ENCODE measurements at places on chromosomes 7 and 10.
A peak's percentile ranks its signal among the peaks of the same experiment; 100 is the strongest.

- no peak for DNase-seq
Measured at GRCh38 chr7:143494622-143495021, 16.9 kb downstream of the TAS2R41 start.

- DNase-seq: peak; percentile 49
Measured at GRCh38 chr10:44974628-44975430, 3.8 kb downstream of the DEPP1 start.

GRCh38 chr7:28112883-28113540, 67.6 kb downstream of the JAZF1 start:
- peak; percentile 92 for DNase-seq

- DNase-seq: no peak
Measured at GRCh38 chr10:27413387-27413786, 90.7 kb upstream of the RAB18 start.

DNA sequence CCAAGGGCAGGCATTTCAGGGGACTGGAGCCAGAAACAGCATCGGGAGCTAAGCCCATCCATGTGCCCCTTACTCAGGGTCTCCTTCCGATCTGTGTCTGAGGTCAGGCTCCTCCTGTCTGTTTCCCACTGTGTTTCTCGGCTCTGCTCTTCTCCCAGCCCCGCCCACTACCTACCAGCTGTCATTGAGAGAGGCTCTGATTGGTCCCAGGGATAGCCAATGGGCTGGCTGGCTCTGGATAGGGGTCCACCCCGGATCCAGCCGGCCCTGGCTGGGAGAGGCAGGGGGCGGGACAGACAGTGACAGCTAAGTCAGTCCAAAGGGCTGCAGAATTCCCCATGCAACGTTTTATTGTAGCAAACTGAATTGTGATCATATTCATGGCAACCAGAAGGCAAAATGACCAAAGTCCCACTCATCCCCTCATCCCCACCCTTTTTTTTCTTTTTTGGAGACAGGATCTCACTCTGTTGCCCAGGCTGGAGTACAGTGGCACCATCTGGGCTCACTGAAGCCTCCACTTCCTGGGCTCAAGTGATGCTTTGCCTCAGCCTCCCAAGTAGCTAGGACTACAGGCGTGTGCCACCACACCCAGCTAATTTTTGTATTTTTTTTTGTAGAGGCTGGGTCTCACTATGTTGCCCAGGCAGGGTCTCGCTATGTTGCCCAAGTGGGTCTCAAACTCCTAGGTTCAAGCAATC, 76.3 kb downstream of the CLIP2 start:
- peak; percentile 61 for DNase-seq

DNA sequence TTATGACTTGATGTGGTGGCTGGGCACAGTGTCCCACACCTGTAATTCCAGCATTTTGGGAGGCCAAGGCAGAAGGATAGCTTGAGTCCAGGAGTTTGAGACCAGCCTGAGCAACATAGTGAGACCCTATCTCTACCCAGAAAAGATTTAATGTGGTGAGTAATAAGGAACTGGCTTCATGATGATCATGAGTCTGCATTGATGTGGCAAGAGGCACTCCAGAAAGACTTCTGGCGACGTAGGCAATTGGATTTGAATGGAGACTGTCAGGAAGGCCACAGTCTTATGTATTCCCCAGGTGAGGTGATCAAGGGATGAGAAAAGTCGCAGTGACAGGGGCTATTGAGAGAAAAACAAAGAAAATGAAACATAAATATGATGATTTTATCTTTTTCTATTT, 138.0 kb downstream of the CACNB2 start:
- peak; percentile 35 for DNase-seq

DNA sequence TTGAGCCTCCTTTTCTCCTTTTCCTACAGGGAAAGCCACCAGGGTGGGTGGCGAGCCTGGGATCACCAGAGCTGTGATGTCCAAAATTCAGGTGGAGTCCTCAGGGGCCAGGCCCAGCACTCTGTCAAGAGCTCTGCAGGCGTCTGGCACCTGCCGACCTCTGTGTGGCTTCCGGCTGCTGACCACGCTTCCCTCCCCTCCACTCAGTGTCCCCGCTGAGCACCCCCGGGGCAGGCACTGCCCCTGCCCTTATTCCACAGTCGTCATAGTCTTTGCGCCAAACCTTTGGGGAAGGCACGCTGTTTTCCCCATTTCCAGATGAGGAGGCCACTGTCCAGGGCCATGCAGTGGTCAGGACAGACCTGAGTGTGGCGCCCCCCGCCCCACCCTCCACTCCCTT, 7.5 kb downstream of the MTG1 start:
- no peak for DNase-seq

DNA sequence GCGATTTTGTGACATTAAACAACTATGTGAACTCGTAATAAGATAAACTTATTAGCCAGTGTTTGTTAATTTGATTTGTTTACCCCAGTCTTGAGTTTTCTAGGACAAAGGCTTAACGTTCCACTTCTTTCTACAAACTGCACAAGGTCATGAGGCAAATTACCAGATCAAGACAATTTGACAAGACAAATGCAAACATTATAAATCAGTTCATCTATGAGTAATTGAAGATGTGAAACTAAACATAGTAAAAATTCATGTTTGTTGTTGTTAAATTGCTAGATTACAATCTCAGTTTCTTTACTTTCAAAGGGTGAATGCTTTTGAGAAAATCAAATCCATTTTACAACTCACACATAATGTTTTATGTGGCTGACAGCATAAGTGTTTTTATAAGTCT, 13.4 kb upstream of the ZNF804B start:
- DNase-seq: no peak

- peak; percentile 86 for DNase-seq
Measured at GRCh38 chr10:91700788-91701444, 68.0 kb upstream of the PPP1R3C start.

DNA sequence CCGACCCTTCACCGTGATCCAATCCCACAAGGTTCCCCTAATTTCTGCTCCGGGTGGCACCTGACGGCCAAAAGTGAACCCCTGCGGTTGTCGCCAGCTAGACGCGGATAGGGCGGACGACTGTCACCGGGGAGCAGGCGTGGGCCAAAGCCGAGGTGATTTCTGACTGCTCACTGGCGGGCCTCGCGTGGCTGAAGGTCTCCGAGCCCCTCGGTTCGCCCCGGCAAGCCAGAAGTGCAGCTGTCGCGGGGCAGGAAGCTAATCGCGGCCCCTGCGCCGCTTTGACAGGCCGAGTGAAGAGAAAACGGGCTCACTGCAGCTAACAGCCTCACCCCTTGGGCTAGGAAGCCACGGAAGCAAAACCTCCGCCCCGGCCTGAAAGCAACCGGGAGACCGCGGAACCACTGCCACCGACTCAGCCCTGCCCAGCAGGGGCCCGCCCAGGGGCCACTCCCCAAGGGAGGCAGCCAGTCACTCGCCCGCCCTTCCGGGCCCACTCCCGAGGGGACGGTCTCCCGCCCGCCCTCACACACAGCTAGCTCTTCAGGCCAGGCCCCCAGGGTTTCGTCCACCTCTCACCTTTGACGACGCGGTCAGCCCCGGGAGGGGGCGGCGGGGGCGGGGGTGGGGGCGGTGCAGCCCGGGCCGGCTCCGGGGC, 469 bp downstream of the PPP3CB start:
- peak; percentile 86 for DNase-seq

GRCh38 chr7:17989546-17989945, 38.1 kb downstream of the PRPS1L1 start:
- DNase-seq: peak; percentile 50

DNA sequence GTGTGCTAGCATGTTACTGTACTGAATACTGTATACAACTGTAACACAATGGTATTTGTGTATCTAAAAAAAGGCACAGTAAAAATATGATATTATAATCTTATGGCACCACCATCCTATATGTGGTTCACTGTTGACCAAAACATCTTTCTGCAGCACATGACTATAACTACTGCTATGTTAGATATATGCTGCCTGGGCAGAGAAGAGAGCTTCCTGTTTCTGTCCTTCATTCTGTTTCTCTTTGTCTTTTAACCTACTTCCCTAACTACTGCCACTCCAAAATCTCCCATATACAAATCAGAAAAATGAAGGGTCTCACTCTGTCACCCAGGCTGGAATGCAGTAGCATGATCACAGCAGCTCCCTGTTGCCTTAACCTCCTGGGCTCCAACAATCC, 8.8 kb upstream of the FGL2 start:
- no peak for DNase-seq

- DNase-seq: no peak
Measured at GRCh38 chr10:49397036-49397999, 1.4 kb upstream of the DRGX start.

DNA sequence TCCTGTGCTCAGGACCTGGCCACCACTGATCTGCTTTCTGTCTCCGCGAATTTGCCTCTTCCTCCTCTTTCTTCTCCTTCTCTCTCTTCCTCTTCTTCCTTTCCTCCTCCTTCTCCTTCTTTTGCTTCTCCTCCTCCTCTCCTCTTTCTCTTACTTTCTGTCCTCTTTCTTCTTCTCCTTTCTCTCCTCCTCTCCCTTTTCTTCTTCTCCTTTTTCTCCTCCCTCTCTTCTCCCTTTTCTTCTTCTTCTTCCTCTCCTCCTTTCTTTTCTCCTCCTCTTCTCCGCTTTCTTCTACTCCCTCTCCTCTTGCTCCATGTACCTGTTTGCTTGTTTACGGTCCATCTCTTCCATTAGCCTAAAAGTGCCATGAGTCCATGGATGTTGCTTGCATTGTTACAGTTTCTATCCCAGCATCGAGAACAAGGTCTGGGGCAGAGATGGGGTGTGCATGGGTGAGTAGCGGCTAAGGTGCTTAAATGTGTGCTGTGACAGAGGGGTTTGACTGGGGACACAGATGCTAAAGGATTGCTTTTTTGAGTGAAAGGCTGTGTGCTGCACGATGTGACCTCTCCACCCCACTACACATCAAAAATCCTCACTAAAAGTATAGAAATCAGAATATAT, 7.7 kb downstream of the SH2D4B start:
- no peak for DNase-seq

DNA sequence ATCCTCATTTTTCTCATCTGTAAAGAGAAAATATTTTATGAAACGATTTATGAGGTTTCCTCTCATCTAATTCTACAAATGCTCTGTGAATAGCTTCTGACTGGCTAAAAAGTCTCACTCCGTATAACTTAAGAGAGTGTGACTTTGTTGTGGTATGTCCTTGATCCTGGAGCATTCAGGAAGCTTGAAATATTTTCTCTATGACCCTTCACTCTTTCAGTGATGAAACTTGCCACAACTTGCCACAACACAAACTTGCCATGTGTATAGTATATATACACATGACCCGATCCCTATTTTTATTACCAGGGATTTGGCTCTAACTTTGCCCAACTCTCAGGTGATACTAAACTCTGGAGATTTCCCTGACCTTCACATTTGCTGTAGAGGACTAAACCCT, 74.1 kb downstream of the TES start:
- DNase-seq: no peak

- DNase-seq: no peak
Measured at GRCh38 chr7:44979481-44980392, 922 bp upstream of the MYO1G start.

- DNase-seq: no peak
Measured at GRCh38 chr7:81693080-81693479, 76.8 kb downstream of the HGF start.

DNA sequence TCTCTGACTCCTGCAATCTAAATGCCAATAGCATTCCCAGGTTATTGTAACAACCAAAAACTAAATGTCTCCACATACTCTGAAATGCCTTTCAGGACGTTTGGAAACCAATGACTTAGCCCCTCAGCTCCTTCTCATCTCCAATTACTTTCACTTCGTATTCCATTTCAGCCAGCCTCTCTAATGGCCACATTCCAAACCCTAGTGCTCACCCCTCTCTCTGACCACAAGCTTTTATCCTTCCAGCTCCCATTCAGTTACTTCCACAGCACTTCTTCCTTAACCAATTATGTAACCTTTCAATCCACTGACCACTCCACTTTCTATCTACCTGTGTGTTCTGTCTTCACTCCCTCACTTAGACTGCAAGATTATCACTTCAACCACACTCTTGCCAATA, 4.3 kb downstream of the NOC3L start:
- peak; percentile 92 for DNase-seq

GRCh38 chr10:114870486-114870885, 48.9 kb downstream of the FHIP2A start:
- DNase-seq: no peak

DNA sequence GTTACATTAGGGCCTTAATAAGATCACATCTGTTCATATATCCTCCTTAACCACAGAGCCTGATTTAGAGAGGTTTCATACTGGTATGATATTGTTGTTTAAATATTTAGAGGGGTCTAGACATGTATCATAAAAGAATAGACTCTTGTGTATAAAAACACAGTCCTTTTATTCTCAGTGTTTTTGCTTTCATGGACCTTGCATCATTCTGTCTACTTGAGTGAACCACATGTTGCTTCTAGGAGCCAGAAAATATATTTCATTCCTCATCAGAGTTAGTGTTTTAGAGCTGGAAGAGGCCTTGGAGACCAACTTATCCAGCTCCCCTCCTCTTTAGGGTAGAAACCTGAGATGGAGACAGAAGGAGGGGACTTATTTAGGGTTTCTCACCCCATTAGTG, 312.8 kb downstream of the LRMDA start:
- no peak for DNase-seq

DNA sequence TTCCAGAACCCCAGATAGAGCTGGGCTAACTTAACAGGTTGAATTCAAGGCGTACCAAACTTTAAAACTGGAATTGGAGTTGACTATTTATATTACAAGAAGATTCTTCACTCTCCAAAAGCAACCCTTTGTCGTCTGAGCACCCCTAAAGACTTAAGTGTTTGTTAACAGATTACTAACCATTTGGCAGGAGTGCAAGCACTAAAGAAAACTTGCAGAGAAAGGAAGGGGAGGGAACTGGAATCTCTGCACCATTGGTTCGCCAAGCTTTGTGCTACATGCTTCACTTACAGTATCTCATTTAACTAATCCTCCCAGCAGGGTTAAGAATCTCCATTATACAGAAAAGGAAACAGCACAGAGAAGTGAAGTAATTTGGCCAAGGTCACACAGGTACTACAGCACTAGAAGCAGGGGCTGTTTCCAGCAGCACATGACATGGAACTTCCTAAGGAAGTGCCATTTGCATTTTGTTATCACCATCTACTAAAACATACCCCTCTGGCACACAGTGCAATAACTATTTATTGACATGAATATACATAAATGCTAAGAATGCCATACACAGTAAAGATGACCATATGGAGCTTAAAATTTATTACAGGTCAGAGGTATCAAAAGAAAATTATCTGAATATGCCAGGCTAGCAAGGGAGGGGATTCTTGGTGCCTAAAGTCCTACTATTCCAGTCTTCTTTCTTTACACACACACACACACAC, 201.2 kb downstream of the KCNMA1 start:
- DNase-seq: no peak

DNA sequence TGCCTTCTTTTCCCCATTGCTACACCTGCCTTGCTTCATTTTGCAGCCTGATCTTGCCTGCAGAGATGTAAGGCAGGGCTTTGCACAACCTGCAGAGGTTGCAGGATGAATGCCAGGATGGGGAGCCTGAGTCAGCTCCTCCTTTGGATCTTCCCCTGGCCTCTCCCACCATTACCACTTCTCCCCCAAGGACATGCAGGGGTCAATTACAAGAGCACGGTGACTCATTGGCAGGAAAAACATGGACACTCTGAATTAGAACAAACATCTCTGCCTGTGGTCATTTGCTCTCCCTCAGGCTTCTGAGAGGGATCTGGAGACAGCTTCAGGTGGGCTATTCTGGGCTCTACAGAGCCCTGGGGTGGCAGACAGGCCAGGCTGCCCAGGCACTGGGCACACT, 89.2 kb downstream of the HERPUD2 start:
- DNase-seq: peak; percentile 92
